Upper lobe of right lung (tissue), 1 donor: ENCODE measurements at places on chromosomes 4 and X.

DNA sequence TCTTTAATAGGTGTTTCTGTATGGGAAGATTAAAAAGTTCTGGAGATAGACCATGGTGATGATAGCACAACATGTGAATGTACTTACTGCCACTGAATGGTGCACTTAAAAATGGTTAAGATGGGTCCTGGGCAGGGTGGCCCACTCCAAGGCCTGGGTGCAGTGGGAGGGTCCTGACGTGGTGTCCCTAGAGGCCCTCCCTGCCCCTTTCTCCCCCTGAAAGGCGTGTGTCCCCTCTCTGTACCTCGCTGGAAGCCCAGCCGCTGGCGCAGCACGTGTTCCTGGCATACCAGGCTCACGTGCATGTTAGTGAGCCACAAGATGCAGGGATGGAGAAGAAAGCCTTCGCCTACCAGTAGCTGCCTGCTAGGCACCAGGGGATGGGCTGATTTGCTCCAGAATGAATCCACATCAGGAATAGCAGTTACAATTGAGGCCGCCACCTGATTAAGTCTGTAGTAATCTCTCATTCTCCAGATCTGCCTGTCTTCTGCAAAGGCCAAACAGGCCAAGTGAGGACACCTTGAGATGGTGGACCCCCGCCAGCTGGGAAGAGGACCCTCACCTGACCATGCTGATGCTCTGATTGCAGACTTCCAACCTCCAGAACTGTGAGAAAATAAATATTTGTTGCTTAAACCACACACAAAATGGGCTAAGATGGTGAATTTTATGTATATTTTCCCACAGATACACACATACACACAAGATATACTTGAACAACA lies 67.5 kb downstream of the COQ2 start:
- DNase-seq = no peak

DNA sequence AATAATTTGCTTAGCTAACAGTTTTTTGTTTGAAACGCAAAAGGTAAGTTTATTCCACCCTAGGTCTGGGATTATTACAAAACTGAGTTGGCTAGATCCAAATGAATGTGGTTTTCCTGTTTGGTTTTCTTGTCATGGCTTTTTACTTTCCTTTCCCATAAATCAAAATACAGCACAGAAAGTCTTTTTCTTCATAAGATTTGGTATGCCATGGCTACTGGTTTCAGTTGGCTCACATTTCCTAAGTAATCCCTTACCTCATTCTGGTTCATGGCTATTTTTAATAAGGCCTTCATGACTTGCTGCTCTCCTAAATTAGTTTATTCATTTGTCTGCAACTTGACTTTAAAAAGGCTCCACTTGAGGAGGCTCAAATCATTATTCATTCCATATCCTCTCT lies 12.9 kb upstream of the PAK3 start:
- DNase-seq = no peak

DNA sequence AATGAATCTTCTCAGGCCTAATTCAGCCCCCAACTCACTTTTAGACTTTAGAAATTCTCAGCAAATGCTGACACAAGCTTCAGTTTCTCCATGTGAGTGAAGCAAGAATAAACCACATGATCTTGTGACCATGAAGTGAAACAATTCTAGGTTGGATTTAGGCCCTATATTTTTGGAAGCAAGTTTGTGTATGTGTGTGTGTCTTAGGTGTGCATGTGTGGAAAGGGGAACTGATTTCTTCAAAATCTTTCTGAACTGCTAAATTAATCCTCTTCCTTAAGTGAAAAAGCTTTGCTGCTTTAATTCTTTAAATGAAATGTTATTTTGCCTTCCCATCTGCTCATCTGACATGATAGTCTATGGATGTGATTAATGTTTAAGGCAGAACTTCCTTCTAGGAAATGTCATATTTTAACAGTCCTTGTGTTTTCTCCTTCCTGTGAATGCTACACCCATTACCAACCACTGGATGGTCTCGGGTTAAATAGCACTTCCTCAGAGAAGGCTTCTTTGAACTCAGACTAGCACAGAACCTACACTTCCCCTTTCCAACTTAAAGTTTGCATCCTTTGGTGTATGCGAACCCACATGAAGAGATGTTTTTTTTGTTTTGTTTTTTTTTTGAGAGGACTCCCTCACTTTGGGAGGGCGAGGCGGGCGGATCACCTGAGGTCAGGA lies 1.2 kb upstream of the TMEM144 start:
- no peak for DNase-seq

DNA sequence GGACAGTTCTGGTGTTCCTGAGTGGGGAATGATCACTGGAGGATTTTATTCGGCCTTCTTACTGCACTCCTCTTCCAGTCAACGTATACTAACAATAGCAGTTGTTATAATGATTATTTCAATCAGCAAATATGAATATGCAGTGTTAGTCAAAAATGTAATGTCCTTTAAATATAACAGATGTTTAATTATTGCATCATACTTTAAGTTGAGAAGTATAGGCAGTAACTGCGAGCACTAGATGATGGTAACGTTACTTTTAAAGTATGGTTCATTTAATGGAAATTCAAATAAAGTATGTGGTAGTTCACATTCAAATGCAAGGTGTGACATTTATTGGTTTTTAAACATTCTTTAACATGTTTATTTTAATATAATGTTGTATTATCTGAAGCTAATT lies 5.5 kb upstream of the BLTP1 start:
- DNase-seq = no peak

DNA sequence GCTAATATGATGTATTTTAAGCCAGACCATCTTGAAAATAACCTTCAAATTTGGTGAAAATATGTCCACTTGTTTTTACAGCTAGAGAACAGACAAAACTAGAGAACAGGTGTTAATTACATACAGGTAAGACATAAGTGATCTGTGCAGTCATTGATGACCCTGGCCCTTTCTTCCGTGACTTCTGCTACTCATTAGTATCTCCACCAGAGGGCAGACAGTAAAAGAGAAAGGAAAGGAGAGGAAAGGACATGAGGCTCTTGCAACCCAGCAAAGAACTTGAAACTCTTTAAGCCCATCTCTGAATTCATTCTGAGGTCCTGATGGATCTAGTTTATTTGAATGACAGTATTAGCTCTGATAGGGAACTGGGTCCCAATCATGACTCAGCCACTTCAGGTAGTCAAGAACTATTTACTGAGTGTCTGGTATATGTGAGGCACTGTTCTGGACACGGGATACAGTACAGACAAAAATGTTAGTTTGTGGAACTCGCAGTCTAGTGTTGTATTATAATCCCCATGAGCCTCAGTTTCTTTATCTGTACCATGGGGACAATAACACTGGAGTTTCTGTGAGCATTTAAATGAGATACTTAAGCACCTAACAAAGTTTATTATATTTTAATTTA lies 121.0 kb upstream of the TEX13D start:
- DNase-seq = no peak
